ENCODE measurements at places on chromosomes 16 and 17.

GRCh38 chr16:81384006-81384405 is 60.6 kb upstream of the CMIP start:
- H3K27me3 ChIP-seq = no peaks in the 10 kb centered on the region
- H3K36me3 ChIP-seq = peaks cover 7% of the 10 kb centered on the region

GRCh38 chr17:5843366-5844026 is 226.7 kb upstream of the WSCD1 start:
- H3K27me3 ChIP-seq = peaks cover 19% of the 10 kb centered on the region
- H3K4me1 ChIP-seq = no peaks in the 10 kb centered on the region
- DNase-seq = no peak
- H3K27ac ChIP-seq = no peak overlapping the region
- no peak overlapping the region for H3K4me3 ChIP-seq

- no peak overlapping the region for H3K27ac ChIP-seq
- DNase-seq = no peak
- H3K4me3 ChIP-seq = no peak overlapping the region
- peaks cover 6% of the 10 kb centered on the region for H3K36me3 ChIP-seq
- peaks cover 25% of the 10 kb centered on the region for H3K4me1 ChIP-seq
- no peaks in the 10 kb centered on the region for H3K27me3 ChIP-seq
Measured at GRCh38 chr17:37592291-37592690, 16.9 kb downstream of the SYNRG start.

DNA sequence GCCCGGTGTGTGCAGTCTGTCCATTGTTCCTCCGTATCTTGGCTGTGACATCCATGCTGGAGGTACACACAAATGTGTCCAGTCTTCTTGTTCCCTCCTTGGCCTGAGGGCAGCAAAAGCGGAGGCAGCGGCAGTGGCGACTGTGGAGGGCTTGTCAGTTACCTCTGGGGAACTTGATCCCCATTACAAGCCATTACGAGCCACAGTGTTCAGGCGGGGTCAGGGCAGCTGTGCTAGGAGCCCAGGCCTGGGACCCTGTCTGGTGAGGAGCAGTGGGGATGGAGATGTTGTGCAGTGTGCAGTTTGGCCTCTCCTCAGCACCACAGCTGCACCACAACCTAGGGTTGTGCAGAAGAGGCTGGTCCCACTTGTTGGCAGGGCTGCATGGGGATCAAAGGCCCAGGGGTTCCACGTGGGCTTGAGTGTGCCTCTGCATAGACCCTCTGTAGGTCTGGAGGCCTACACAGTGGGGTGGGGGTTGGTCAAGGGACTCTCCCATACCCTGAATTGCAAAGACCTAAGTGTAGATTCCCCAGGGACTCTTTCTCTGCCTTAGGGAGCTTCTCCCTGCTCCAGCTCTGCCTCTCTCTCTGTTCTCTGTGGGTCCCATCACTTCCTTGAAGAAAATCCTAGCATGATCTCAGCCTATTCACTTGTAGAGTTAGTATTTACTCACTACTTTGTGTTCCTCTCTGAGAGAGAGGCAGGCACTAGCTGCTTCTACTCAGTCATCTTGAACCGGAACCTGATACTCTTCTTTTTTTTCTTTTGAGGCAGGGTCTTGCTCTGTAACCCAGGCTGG is 58.8 kb downstream of the SLFN11 start:
- H3K36me3 ChIP-seq = no peaks in the 10 kb centered on the region
- peaks cover 13% of the 10 kb centered on the region for H3K27me3 ChIP-seq
- peaks cover 25% of the 10 kb centered on the region for H3K4me1 ChIP-seq
- no peak overlapping the region for H3K27ac ChIP-seq
- peak; percentile 2 for DNase-seq
- no peak overlapping the region for H3K4me3 ChIP-seq

DNA sequence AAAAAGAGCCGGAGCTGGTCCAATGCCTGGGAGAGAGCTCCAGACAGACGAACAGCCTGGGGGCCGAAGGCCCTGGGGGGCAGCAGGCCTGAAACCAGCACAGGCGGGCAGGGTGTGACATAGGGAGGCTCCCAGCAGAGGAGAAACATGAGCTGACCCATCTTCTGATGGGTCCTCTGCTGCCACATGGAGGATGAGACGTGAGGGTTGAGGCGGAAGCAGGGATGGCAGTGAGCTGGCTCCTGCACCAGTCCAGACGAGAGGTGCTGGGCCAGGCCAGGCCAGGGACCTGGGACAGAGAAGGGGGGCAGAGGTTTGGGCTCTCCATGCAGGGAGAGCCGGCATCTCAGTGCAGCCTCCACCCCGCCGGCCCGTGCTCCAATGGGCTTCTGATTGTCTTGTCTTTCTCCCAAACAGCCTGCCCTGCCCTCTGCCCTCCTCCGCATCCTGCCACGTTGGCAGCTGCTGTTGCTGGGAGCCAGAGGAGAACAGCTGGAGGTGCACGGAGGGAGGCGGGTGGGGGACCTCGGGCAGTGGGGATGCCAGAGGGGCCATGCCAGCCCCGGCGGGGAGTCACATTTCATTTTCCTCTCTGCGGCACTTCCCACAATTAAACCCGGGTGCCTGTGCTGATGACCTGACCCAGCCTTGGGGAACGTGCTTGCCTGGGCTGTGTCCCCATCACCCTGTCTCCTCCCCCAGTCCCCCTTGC is 139.1 kb upstream of the GSE1 start:
- no peaks in the 10 kb centered on the region for H3K36me3 ChIP-seq
- H3K4me1 ChIP-seq = no peaks in the 10 kb centered on the region
- DNase-seq = no peak

DNA sequence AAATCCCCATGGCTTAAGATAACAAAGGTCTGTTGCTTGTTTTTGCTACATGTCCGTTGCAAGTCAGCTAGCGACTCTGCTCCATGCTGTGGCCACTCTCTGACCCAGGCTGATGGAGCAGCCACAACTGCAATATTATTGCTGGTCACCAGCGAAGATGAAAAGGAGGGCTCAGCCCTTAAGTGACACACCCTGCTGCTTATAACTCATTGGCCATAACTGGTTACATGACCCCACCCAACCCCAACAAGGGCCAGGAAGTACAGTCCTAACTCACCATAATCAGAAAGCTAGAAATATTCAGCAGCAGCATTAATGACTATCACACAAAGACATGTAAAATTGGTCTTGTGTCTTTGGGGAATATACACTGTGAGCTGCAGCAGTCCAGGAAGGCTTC is 224.3 kb downstream of the SOX9 start:
- H3K36me3 ChIP-seq = no peaks in the 10 kb centered on the region
- no peak overlapping the region for H3K27ac ChIP-seq
- H3K4me3 ChIP-seq = no peak overlapping the region
- no peak for DNase-seq
- no peaks in the 10 kb centered on the region for H3K4me1 ChIP-seq
- no peaks in the 10 kb centered on the region for H3K27me3 ChIP-seq

GRCh38 chr16:85709766-85710585 is 21.2 kb upstream of the GINS2 start:
- H3K4me1 ChIP-seq = peaks cover 4% of the 10 kb centered on the region
- no peak overlapping the region for H3K27ac ChIP-seq
- peaks cover 35% of the 10 kb centered on the region for H3K36me3 ChIP-seq

- H3K4me1 ChIP-seq = no peaks in the 10 kb centered on the region
- peaks cover 2% of the 10 kb centered on the region for H3K27me3 ChIP-seq
- no peaks in the 10 kb centered on the region for H3K36me3 ChIP-seq
- no peak for DNase-seq
- no peak overlapping the region for H3K27ac ChIP-seq
- H3K4me3 ChIP-seq = no peak overlapping the region
Measured at GRCh38 chr17:57756951-57757350, 11.9 kb upstream of the CCDC182 start.

- no peak overlapping the region for H3K4me3 ChIP-seq
- DNase-seq = no peak
- peaks cover 44% of the 10 kb centered on the region for H3K4me1 ChIP-seq
- no peaks in the 10 kb centered on the region for H3K36me3 ChIP-seq
- no peak overlapping the region for H3K27ac ChIP-seq
Measured at GRCh38 chr17:7208027-7208571, 11.5 kb downstream of the DLG4 start.

Measured in naive B cell (primary cell).